ENCODE measurements at places on chromosomes 12 and 14. TPM values are rescaled to one million over a fixed set of nuclear protein-coding genes. Genes with fewer than 3 reads are reported as not detected.

- no peaks in the 10 kb centered on the region for H3K36me3 ChIP-seq
- no peaks in the 10 kb centered on the region for H3K4me1 ChIP-seq
- DNase-seq: no peak
These were observed 227.5 kb downstream of the AACS start for GRCh38 chr12:125292700-125293099.

- no peaks in the 10 kb centered on the region for H3K27me3 ChIP-seq
- H3K4me1 ChIP-seq: peaks cover 7% of the 10 kb centered on the region
- no peak overlapping the region for H3K4me3 ChIP-seq
- no peaks in the 10 kb centered on the region for H3K36me3 ChIP-seq
These were observed 133.6 kb upstream of the NOS1 start for GRCh38 chr12:117494833-117495655.

DNA sequence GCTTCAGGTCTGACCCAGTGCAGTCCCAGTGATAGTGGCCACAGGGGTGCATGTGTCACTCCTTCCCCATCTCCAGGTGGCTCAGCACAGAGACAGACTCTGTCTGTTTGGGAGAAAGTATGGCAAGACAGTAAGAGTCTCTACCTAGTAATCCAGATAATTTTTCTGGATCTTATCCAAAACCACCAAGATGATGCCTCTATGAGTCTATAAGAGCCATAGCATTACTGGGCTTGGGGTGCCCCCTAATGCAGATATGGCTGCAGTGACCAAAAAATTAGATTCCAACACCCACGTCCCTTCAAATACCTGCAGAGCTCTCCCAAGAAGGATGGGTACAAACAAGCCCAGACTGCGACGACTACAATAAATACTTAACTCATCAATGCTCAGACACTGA is 123.8 kb downstream of the GRIP1 start:
- H3K4me1 ChIP-seq: no peaks in the 10 kb centered on the region
- H3K36me3 ChIP-seq: no peaks in the 10 kb centered on the region
- no peaks in the 10 kb centered on the region for H3K27me3 ChIP-seq
- H3K27ac ChIP-seq: no peak overlapping the region
- DNase-seq: peak; percentile 69

DNA sequence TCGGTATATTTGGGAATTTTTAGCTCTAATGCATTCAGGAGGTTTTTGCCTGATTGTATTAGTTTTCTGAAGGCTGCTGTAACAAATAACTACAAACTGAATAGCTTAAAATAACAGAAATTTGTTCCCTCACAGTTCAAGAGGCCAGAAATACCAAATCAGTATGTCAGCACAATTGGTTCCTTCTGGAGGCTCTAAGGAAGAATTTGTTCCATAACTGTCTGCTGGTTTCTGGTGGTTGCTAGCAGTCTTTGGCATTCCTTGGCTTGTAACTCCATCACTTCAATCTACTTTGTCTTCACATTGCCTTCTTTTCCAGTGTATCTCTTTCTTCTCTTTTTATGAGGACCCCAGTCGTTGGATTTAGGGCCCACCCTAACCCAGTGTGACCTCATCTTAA is 21.3 kb downstream of the TMTC3 start:
- H3K27ac ChIP-seq: no peak overlapping the region
- no peaks in the 10 kb centered on the region for H3K27me3 ChIP-seq
- H3K4me1 ChIP-seq: no peaks in the 10 kb centered on the region
- peaks cover 19% of the 10 kb centered on the region for H3K36me3 ChIP-seq
- no peak overlapping the region for H3K4me3 ChIP-seq

GRCh38 chr12:96305665-96306064 is 94.6 kb downstream of the CDK17 start:
- peaks cover 4% of the 10 kb centered on the region for H3K36me3 ChIP-seq

The GZMB gene
- not detected for total RNA-seq
